ENCODE measurements at places on chromosomes 5 and 9. TPM values are rescaled to one million over a fixed set of nuclear protein-coding genes. Genes with fewer than 3 reads are reported as not detected.

DNA sequence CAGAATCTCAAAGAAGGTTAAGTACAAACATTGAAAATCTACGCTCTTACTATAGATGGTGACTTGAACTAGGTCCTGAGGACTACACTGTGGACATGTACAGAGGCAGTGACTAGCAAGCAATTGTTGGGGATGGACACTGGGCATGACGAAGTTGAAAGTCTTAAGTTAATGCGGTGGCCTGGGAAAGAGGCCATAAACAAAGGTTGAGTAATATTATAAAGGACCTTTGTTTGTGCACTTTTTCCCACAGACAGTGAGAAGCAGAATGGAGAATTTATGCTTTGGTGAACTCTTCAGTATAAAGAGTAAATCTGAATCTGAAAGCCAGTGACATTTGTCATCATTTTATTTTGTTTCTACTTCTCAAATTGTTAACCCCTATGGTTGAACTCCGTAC is 15.3 kb downstream of the ALDH1A1 start:
- no peak for DNase-seq

DNA sequence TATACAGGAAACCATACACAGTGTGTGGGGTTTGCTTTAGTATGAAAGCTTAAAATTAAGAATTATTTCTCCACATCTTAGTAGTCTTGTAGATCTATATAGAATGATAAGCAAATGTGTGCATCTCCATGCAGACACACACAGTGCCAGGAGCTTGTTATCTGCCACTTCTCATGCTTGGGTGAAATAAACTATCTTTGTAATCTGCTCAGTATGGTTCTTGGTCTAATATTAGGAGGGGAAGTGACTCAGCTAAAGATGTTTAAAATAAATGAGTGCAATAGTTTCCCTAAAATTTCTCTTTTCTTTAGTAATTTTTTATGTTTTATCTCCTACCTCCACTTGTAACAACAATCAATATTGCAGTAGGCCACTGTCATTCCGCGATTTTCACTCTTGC is 689.6 kb downstream of the TAF11L14 start:
- no peak for DNase-seq

DNA sequence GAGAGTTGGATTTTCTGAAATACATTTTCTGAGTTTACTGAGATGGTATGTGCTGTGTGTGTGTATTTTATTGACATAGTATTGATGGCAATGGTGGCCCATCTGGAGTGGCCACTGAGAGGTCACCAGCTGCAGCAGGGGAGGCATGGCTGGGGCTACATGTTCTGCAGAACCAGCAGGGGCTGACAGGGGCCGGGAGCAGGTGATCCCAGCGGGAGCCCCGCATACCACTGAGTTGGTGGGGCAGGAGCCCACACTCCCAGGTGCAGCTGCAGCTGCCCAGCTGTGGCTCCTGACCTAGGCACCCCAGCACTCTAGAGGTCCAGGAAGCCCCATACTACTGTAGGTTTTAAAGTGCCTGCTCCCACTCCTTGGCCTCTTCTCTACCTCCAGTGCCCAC is 1044.2 kb upstream of the CDH9 start:
- DNase-seq = no peak

DNA sequence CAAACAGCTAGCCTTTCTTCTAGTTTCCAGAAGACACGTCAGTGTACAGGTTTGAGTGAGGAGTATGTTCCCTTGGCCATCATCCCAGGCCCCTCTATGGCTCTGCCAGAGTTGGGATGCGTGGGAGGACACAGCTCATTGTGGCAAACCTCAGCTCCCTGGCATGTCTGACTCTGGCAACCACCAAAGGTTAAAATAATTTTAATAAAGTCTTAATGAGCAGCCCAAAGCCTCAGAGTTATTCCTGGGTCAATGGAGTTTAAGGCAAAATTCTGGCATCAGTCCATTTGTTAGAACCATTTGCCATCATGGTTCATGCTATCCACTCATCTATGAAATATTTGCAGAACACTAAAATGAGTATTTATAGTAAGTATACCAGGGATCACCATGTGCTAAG is 79.8 kb upstream of the PAPPA start:
- DNase-seq = no peak

GRCh38 chr9:100474082-100474923 is 1.4 kb downstream of the TMEFF1 start:
- no peak for DNase-seq

- no peak for DNase-seq
Observed at GRCh38 chr5:131482617-131483016, 152.4 kb downstream of the RAPGEF6 start.

The KLF4 gene
- 22.1 TPM for total RNA-seq

The SPEF2 gene
- 8.3 TPM for total RNA-seq

The PRR16 gene
- not detected for total RNA-seq

The SPATA9 gene
- not detected for total RNA-seq

Measured in T-helper 17 cell (primary cell).